T-cell (primary cell): ENCODE measurements at places on chromosomes 1 and 21. TPM values are rescaled to one million over a fixed set of nuclear protein-coding genes. Genes with fewer than 3 reads are reported as not detected.

Gene SLC45A3
- 2.1 TPM for total RNA-seq

DNA sequence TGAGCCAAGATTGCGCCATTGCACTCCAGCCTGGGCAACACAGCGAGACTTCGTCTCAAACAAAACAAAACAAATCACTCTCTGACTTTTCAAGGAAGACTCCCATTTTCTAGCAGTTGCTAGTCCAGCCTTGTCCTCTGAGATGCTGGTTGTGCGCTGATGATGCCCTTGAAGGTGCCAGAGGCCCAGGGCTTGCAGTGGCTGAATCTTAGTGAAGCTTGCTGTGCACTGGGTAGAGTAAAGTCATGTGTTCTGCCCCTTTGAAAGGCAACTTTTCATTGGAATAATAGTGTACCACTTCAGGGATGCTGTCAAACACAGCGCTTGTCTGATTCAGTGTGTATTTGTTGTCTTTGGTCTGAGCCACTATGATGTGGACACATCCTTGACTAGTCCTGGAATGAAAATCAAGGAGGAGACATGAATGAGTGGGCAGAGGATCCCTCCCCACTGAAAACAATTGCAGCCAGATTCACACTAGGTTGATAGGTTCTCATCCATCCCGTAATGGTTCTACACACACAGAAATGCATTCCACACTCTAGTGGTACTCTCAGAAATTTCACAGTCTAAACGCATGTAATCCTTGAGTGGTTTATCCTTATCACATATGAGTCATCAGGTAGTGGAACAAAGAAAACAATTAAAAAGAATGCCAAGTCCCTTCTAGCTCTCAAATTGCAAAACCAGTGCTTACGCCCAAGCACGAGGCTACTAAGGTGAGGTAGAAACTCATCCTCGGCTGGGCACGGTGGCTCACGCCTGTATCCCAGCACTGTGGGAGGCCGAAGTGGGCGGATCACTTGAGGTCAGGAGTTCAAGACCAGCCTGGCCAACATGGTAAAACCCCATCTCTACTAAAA lies 17.8 kb upstream of the TDRD10 start:
- DNase-seq, result no peak

Gene PLA2G2F
- total RNA-seq, result not detected

DNA sequence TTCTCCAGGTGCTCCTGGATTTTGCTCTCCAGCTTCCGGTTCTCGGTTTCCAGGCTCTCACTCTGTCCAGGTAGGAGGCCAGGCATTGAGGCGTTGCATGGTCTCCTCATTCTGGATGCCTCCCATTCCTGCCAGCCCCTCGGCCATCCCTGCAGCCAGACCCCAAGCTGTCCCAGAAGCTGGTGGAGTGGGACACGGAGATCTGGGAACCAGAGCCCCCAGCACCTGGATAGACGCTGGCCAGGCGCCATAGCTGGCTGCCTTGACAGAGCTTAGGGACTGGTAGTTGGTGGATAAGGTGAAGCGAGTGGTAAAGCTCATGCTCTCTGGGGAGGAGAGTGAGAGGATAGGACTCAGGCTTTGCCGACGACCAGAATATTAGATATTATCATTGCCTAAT lies 29.6 kb downstream of the RAP1A start:
- no peak for DNase-seq

DNA sequence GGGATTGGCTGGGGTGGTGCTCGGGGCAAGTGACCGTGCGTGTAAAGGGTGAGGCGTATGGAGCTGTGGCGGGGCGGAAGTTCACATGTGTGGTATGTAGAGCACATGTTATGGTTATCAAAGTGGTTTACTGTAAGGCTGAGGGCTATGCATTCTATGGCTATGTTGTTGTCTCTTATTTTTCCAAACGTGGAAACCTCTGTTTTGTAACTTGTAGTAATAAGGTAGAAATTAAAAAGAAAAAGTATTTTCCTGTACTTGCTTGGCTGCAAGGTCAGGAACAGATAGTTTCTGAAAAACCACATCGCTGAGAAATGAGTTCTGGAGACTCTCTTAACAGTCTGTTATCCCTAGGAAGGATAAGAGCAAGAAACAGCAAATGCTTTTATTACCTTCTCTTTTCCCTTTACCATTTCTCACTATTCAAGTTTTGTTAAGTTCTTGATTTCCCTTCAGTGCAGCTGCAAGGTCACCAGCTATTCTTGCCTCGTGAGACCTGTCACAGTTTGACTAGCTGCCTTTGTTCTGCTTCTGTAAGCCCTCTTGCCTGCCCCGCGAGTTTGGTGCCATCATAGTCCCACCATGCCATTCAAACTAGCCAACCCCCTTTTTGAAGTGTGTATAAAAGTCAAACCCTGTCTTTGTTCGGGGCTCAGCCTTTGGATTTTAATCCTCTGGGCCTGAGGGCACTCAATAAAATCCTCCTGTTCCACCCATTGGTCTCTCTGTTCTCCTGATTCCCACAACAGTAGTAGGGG lies 9.5 kb downstream of the RNU1-2 start:
- no peak for DNase-seq

DNA sequence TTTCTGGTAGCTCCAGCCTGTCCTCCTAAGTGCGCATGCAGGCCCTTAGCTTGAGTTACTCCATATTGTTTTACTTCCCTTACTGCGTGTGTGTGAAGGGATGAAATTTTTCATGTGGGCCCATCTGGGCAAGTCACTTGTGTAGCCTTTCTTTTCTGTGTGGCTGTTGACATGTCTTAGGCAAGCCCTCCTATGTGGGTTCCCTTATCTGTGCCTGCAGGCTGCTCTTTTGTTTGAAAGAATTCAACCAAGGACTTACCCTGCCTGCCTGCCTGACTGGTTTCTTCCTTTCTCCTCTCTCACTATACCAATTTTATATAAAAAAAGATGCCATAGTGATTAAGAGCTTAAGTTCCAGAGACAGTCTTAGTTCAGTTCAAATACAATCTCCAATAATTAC lies 249.3 kb downstream of the ATG4C start:
- no peak for DNase-seq

GRCh38 chr1:163442895-163443294 lies 121.1 kb downstream of the NUF2 start:
- DNase-seq, result no peak

GRCh38 chr1:224825525-224826000 lies 103.9 kb upstream of the DNAH14 start:
- DNase-seq, result no peak

DNA sequence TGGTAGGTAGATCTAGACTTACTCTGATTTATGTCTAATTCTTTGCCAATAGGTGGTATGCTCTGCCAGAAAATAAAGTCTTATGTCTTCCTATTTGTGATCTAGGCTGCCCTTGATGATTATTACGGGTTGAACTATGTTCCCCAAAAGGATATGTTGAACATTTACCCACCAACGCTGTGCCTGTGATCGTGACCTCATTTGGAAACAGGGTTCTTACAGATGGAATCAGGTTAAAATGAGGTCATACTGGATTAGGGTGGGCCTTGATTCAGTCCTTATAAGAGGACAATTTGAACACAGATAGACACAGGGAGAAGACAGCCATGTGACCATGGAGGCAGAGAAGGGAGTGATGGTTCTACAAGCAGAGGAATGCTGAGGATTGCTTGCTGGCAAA lies 95.1 kb upstream of the BCAR3 start:
- DNase-seq, result no peak

Gene ARL8A
- total RNA-seq, result 50.9 TPM

DNA sequence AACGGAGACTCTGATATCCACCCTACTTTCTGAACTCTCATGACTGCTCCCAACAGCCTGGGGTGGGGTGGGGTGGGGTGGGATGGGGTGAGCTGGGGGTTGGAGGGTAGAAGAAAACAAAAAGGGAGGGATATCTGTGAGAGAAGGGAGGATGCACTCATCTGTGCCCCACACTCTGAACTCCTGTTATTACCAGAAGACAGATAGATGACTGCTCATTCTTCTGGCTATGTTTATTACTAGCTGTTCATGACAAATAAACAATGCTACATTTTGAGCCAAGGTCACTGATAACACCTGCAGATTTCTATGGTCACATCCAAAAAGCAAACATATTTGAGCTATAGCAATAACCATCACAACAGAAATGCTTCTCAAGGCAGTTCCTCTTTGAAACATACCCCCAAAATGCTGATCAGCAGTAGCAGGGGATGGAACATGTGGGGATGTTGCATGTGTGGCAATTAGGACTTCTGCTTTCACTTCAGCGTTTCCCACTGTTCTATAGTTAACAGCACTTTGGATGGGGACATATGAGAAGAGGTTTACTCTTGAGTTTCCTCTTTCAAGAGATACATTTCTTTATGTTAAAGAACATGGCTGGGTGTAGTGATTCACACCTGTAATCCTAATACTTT lies 43.3 kb downstream of the GPR3 start:
- no peak for DNase-seq

Gene IL10
- not detected for total RNA-seq

- DNase-seq, result no peak
Observed at GRCh38 chr21:33931799-33932390, 16.3 kb upstream of the ATP5PO start.

DNA sequence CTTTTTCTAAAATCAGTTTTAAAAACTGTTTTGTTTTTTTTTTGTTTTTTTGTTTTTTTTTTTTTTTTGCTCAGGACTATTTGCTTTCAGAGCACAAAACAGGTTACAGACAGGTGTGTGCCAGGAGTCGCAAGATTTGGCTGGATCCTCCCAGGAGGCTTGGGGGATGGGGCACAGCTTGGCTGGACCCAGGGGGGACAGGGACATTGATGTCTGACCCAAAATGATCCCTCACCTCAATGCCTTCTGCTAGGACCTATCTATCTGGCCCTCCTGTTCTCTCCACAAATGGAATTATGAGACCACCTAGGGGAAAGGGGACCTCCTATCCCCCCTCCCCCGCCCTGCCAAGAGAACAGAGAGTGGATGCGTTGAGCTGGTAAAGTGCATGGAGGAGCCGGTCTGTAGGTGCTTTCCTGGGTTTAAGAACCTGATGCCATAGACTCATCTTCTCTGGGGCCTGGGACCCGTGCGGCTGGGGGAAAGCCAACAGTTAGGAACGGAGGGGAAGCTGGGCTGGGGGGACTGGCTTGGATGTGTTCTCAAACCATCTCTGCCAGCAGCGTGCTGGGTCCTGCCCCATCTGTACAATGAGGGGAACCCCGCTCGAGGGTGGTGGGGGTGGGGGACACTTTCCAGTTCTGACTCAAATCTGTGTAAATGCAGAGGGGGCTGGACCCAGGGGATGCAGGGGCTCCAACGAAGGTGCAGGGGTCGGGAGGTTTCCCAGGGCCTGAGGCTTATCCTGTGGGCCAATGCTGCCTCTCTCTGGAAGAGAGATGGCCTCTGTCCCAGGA lies 28.9 kb downstream of the RUNX3 start:
- DNase-seq, result no peak

- no peak for DNase-seq
Observed at GRCh38 chr1:8425150-8425780, 107.4 kb downstream of the SLC45A1 start.

DNA sequence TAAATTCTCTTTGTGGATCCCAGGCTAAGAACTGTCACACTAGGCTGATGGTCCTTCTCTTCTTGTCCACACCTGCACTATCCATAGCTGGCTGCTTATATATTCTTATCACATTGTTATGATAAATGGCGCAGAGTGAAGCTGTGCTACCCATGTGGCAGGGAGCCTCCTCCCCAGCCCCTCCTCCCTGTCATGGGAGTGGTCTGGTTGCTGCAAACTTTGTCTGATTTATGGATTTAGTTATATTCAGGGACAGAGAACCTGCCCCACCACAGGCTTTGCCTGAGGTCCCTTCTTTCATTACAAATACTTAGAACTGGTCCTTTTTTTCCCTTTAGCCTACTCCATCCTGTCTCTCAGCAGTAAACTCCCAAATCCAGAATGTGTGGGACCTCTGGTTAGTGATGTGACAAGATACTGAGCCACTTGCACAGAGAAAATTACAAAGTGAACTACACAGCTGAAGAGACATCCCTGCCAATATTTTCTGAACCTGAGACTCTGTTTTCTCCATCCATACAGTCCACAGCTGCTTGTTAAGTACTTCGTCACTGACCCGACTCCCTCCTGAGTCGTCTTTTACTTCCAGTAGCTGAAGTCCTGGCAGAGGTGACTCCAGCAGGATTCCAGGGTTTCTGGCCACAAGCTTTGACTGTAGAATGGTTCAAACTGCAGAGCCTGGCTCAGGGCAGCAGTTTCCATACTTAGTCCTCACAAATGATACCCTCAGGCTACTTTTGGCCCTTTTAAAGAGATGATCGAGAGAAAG lies 37.6 kb downstream of the PTGFRN start:
- no peak for DNase-seq

Gene RGS13
- total RNA-seq, result not detected

DNA sequence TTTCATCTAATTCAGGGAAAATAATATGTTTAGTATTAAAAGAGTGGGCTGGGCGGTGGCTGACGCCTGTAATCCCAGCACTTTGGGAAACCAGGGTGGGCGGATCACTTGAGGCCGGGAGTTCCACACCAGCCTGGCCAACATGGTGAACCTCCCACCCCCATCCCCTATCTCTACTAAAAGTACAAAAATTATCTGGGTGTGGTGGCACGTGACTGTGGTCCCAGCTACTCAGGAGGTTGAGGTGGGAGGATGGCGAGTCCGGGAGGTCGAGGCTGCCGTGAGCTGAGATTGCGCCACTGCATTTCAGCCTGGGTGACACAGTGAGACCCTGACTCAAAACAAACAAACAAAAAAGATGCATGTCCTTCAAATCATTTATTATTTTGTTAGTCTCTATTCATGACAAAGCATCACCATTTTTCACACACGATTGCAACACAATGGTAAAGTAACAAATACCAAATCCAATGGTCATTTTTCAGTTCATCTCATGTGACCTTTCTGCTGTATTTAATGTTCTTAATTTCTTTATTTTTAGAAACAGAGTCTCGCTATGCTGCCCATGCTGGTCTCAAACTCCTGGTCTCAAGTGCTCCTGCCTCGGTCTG lies 1.0 kb downstream of the MSH4 start:
- no peak for DNase-seq

GRCh38 chr1:235599536-235599935 lies 50.0 kb downstream of the GNG4 start:
- DNase-seq, result no peak

GRCh38 chr1:160471253-160471652 lies 51.8 kb downstream of the SLAMF6 start:
- DNase-seq, result no peak

DNA sequence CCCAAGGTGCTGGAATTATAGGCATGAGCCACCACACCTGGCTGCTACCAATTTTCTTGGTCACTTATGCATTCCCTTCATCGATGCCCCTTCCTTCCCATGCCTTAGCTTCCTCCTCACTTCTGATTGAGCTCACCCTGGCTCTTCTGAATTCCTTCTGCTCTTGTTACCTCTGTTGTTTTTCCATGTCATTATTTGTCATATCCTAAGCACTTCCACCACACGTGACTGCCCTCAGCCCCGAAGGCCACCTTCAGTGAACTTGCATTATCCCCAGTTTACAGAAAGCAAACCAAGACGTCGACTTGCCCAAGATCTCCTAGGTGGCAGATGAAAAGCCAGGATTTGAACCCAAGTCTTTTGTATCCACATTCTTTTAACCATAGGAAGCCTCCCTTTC lies 30.7 kb downstream of the CA6 start:
- DNase-seq, result no peak
